SJSA1 (cell line): ENCODE measurements at places on chromosomes 5 and 9. TPM values are rescaled to one million over a fixed set of nuclear protein-coding genes. Genes with fewer than 3 reads are reported as not detected.
A peak's percentile ranks its signal among the peaks of the same experiment; 100 is the strongest.

GRCh38 chr5:136249678-136250266 lies 56.8 kb upstream of the SMIM32 start:
- H3K36me3 ChIP-seq = no peaks in the 10 kb centered on the region
- peaks cover 44% of the 10 kb centered on the region for H3K27me3 ChIP-seq
- no peaks in the 10 kb centered on the region for H3K4me1 ChIP-seq
- H3K4me3 ChIP-seq = no peak overlapping the region

GRCh38 chr9:37001459-37001858 lies 32.6 kb downstream of the PAX5 start:
- H3K27ac ChIP-seq = no peak overlapping the region
- H3K4me1 ChIP-seq = no peaks in the 10 kb centered on the region
- no peak for DNase-seq
- H3K36me3 ChIP-seq = no peaks in the 10 kb centered on the region
- no peak overlapping the region for H3K4me3 ChIP-seq

DNA sequence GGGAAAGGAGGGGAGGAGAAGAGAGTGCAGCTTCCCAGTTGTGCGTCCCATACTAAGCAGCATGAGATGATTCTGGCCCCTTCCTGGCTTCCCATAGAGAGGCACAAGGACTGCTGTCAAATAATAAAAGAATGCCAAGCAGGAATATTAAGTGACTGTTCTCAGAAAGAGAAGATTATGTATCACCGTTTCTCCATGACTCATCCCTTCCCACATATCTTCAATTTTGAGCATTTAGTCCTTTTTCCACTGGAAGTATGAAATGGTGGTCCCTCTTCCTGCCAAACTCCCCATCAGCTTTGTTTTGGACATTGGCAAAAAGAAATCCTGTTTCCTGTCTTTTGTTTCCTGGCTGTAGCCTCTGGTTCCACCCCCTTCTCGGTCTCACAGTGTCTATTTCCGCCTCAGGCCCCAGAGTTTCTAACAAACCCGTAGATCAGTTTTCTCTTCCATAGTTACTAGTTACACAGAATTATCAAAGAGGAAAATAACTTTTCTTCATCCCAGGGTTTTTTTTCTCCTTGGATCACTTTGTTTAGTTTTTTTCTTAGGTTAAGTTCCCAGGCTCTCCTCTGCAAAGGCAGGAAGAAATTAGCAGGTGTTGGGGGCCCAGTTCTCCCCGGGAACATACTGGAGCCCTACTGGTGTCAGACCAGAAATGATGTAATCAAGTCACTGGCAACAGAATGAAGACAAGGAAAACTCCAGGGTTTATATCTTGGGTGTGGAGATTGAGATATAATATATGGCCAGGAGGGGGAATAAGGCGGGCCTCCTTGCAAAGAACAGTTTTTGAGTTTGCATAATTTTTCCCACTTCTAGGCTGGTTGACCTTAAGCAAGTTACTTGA lies 26.4 kb upstream of the ARHGAP26 start:
- DNase-seq = no peak
- H3K27ac ChIP-seq = no peak overlapping the region
- H3K4me3 ChIP-seq = no peak overlapping the region
- H3K36me3 ChIP-seq = no peaks in the 10 kb centered on the region

SV2C gene
- total RNA-seq = not detected in 2 replicates

- no peak overlapping the region for H3K27ac ChIP-seq
- H3K36me3 ChIP-seq = peaks cover 4% of the 10 kb centered on the region
- DNase-seq = no peak
- H3K27me3 ChIP-seq = no peaks in the 10 kb centered on the region
- no peak overlapping the region for H3K4me3 ChIP-seq
These were observed 8.1 kb downstream of the UBQLN1 start for GRCh38 chr9:83699615-83700014.

- no peaks in the 10 kb centered on the region for H3K27me3 ChIP-seq
- H3K27ac ChIP-seq = no peak overlapping the region
- no peaks in the 10 kb centered on the region for H3K36me3 ChIP-seq
- H3K4me3 ChIP-seq = no peak overlapping the region
- DNase-seq = no peak
These were observed 142.7 kb downstream of the MLLT3 start for GRCh38 chr9:20479419-20480155.

ENTREP1 gene
- total RNA-seq = not detected in 2 replicates

SH3GL2 gene
- 0.37 TPM in 1 of 2 replicates, not detected in the other for total RNA-seq

- no peak overlapping the region for H3K4me3 ChIP-seq
- no peaks in the 10 kb centered on the region for H3K27me3 ChIP-seq
- no peak for DNase-seq
- H3K27ac ChIP-seq = no peak overlapping the region
- peaks cover 20% of the 10 kb centered on the region for H3K4me1 ChIP-seq
These were observed 55.4 kb downstream of the SLC27A6 start for GRCh38 chr5:129020683-129021082.

GRCh38 chr5:141040093-141040770 lies 10.9 kb upstream of the PCDHB1 start:
- no peak overlapping the region for H3K27ac ChIP-seq
- no peaks in the 10 kb centered on the region for H3K4me1 ChIP-seq
- no peaks in the 10 kb centered on the region for H3K36me3 ChIP-seq

- no peak for DNase-seq
- no peaks in the 10 kb centered on the region for H3K27me3 ChIP-seq
- H3K4me3 ChIP-seq = no peak overlapping the region
- H3K4me1 ChIP-seq = no peaks in the 10 kb centered on the region
These were observed 58.8 kb downstream of the FAM78A start for GRCh38 chr9:131217331-131218031.

LHX3 gene
- not detected in 2 replicates for total RNA-seq

GRCh38 chr5:15282611-15283010 lies 217.4 kb upstream of the FBXL7 start:
- no peaks in the 10 kb centered on the region for H3K27me3 ChIP-seq
- no peak for DNase-seq
- no peaks in the 10 kb centered on the region for H3K36me3 ChIP-seq
- H3K4me3 ChIP-seq = no peak overlapping the region
- no peak overlapping the region for H3K27ac ChIP-seq

MEIKIN gene
- not detected in 2 replicates for total RNA-seq

GRCh38 chr9:75873712-75874111 lies 16.8 kb upstream of the PCSK5 start:
- no peaks in the 10 kb centered on the region for H3K36me3 ChIP-seq
- no peak overlapping the region for H3K4me3 ChIP-seq
- H3K27me3 ChIP-seq = no peaks in the 10 kb centered on the region
- H3K27ac ChIP-seq = no peak overlapping the region
- no peaks in the 10 kb centered on the region for H3K4me1 ChIP-seq

- no peak overlapping the region for H3K27ac ChIP-seq
- no peak for DNase-seq
- no peak overlapping the region for H3K4me3 ChIP-seq
- H3K4me1 ChIP-seq = no peaks in the 10 kb centered on the region
- no peaks in the 10 kb centered on the region for H3K36me3 ChIP-seq
These were observed 14.5 kb downstream of the ADAMTS13 start for GRCh38 chr9:133436681-133437080.

DNA sequence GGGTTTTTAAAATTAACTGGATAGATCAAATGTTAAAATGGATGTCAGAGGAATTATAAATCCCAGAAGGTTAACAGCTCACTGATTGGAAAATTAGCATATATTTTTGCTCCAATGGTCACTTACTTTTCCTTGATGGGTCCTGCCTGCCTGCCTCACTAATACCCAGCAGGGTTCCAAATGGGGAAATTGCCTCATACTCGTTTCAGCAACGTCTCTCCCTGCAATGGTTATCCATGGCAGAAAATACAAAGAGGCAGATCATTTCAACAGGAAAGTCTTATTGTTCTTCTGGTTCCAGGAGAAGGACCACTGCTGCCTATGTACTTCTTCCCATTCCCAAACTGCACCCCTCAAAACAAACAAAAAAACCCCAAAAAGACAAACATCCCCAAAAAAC lies 71.3 kb downstream of the ERP44 start:
- no peak overlapping the region for H3K4me3 ChIP-seq
- H3K4me1 ChIP-seq = no peaks in the 10 kb centered on the region
- H3K36me3 ChIP-seq = peaks cover 3% of the 10 kb centered on the region; the same call in 1 of the 2 replicates
- DNase-seq = no peak
- H3K27ac ChIP-seq = no peak overlapping the region
- no peaks in the 10 kb centered on the region for H3K27me3 ChIP-seq

GRCh38 chr5:139210585-139210984 lies 12.4 kb upstream of the SIL1 start:
- no peak for DNase-seq
- peaks cover 3% of the 10 kb centered on the region for H3K27me3 ChIP-seq
- H3K4me3 ChIP-seq = no peak overlapping the region
- no peaks in the 10 kb centered on the region for H3K4me1 ChIP-seq
- H3K27ac ChIP-seq = no peak overlapping the region
- no peaks in the 10 kb centered on the region for H3K36me3 ChIP-seq

DNA sequence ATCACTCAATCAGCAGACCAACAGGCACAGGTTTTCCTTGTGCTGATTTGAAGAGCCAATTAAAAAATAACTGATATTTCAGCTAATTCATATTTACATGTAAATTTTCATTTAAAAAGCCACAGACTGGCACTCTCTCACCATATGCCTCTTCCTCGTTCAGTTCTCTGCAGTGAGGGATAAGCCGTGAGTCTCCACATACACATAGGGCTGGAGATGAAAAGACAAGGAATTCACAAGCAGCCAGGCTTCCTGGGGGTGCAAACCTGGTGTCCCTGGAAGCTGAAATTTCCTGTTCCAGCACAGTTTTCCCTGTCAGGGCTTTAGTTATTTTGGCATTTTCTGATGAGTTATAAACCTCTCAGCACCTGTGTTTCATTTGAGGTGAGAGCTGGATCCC lies 323.9 kb upstream of the PANK3 start:
- no peak overlapping the region for H3K4me3 ChIP-seq
- peaks cover under 1% of the 10 kb centered on the region for H3K4me1 ChIP-seq
- H3K27ac ChIP-seq = no peak overlapping the region
- no peaks in the 10 kb centered on the region for H3K36me3 ChIP-seq
- no peaks in the 10 kb centered on the region for H3K27me3 ChIP-seq

GRCh38 chr5:172988276-172988675 lies 4.7 kb downstream of the ATP6V0E1 start:
- H3K27ac ChIP-seq = no peak overlapping the region
- peaks cover 70% of the 10 kb centered on the region for H3K36me3 ChIP-seq
- H3K4me1 ChIP-seq = peaks cover 14% of the 10 kb centered on the region
- no peaks in the 10 kb centered on the region for H3K27me3 ChIP-seq
- DNase-seq = no peak
- no peak overlapping the region for H3K4me3 ChIP-seq

DNA sequence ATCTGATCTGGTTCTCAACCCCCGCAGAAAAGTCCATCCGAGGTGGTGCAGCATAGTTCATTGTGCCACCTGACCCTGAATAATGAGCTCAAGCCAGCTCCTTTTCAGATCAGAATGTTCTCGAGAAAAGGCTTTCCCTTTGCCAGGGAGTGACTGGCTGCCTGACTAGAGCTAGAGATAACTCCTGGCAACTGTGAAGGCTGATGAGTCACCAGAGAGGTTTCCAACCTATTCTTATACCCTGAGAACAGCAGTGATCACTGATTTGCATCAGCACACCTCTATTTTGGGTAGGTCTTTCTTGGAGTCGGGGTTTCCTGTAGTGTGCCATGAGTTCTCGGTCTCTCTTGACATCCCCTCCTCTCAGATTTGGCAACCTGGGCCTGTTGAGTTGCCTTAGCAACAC lies 127.9 kb downstream of the PIK3R1 start:
- no peaks in the 10 kb centered on the region for H3K36me3 ChIP-seq
- no peak for DNase-seq
- H3K27ac ChIP-seq = no peak overlapping the region
- no peak overlapping the region for H3K4me3 ChIP-seq
- H3K4me1 ChIP-seq = no peaks in the 10 kb centered on the region
- no peaks in the 10 kb centered on the region for H3K27me3 ChIP-seq

DNA sequence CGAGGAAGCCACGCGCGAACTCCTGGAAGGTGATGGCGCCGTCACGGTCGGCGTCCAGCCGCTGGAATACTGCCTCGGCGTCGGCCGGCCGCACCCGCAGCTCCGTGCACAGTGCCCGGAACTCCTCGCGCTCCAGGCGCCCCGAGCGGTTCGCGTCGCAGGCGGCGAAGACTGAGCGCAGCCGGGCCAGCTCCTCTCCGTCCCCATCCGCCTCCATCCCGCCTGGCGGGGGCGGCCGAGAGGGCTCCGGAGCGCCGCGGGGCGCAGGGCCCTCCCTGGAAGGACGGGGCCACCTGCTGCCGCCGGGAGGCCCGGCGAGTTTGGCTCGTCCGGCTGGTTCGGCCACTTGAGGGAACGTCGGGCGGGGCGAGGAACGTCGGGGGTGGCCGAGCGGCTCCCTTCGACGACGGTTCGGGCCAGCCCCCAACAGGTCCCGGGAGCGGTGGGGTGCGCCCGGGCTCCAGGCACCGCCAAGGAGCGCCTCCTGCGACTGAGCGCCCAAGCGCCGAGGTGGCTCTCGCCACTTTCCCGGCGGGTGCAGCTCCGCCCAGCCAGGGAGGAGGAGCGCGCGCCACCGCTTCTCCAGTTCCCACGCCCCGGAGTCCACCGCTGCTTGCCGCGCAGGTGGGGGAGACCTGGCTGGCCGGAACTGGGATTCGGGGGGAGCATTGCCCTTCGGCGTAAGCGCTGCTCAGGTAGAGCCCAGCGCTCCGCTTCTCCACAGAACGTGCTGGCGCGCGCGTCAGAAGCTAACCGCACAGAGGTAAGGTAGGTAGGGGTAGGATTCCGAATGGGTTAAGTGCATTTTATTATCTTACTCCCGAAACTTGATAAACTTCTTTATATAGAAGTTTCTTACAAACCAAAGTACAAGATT lies at the start of gene RASEF:
Gene RASEF (minus strand): TSS at position 492 of the 877 bp plus-strand sequence. CDS start 275 bp downstream, at position 217.
- no peaks in the 10 kb centered on the region for H3K36me3 ChIP-seq
- peaks cover 16% of the 10 kb centered on the region for H3K4me1 ChIP-seq
- no peak for DNase-seq
- peaks cover 37% of the 10 kb centered on the region for H3K27me3 ChIP-seq

DNA sequence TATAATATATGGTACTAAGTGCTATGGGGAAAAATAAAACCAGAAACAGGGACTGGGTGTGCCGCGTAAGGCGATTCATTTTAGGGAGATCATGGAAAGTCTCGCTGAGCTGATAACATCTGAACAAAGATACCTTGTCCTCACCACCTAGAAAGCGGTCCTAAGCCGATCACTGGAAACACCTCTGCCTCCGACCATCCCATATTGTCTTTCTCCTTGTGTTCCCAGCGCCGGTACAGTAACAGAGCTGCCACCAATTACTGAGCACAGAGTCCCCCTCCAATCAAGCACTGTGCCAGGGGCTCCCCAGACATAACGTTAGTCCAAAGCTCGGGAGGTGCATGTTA lies 704 bp downstream of the CCDC112 start:
- peak overlapping the region; percentile 85 for H3K4me3 ChIP-seq
- H3K36me3 ChIP-seq = 0 out of 2 replicates have a peak, but pooled peaks cover 3% of the 10 kb centered on the region
- no peak overlapping the region for H3K27ac ChIP-seq
- H3K27me3 ChIP-seq = no peaks in the 10 kb centered on the region

- DNase-seq = no peak
- no peaks in the 10 kb centered on the region for H3K4me1 ChIP-seq
- no peaks in the 10 kb centered on the region for H3K27me3 ChIP-seq
- no peak overlapping the region for H3K4me3 ChIP-seq
These were observed 22.3 kb downstream of the KCNT1 start for GRCh38 chr9:135724186-135724787.
